Urothelium cell line (cell line): ENCODE measurements at places on chromosomes 2 and 18.

GRCh38 chr2:182448371-182448770 is 21.5 kb upstream of the PDE1A start:
- DNase-seq = no peak

DNA sequence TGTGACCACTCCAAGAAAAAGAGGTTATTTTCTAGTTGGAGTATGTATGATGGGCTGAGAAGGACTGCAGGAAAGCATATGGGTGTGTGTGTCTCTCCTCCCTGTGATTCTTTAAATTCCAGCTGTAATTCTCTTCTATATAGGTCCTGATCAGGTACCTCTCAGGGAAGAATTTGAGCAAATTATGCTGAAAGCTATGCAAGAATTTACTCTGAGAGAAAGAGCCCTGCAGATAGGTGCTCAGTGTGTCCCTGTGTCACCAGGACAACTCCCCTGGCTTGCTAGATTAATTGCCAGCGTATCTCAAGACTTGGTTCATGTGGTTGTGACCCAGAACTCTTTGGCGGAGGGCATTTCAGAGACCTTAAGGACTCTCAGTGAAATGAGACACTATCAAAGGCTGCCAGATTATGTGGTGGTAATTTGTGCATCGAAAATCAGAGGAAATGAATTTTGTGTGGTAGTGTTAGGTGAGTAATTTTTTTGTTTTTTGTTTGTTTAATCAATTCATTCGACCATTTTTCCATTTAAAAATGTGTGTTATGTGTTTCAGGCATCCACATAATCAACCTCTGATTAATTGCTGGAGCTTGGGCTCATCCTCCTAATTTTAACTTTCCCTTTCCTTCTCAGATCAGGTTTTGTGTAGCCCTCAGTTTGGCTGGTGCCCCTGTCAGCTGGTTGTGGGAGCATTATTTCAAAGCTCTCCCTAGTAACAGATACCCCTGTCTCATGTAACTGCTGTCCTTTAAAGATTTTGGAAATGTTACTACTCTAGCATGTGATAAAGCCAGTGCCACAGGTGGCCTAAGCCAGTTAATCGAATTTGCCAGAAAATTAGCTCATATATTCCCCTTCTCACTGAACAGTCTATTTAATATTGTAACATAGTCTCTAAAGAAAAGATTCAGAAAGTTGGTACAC is 150.9 kb downstream of the ESCO1 start:
- no peak for DNase-seq

- no peak for DNase-seq
Measured at GRCh38 chr2:72051971-72052505, 95.6 kb downstream of the CYP26B1 start.

- DNase-seq = peak; percentile 25
Measured at GRCh38 chr2:162297925-162298552, 20.4 kb downstream of the IFIH1 start.

GRCh38 chr2:240720686-240721595 is 29.3 kb downstream of the AQP12A start:
- DNase-seq = no peak

DNA sequence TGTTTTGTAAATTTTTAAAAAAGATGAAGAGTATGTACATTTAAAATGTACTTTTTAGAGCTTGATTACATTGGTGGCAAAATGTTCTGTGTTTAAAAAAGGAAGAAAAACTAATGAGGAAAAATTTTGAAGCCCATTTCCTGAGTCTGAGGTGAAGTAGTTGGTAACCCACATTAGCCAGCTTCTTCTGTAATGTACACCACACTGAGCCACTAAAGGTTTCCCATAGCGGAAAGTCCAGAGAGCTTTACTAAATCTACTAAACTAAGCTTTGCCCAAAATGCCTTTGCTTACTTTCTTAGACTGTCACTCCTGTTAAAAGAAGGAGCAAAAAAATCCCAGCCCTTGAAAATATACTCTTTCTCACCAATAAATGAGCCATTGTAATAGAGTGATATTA is 804.8 kb upstream of the ZEB2 start:
- no peak for DNase-seq

GRCh38 chr2:7685342-7686015 is 768.3 kb downstream of the RNF144A start:
- peak; percentile 10 for DNase-seq

DNA sequence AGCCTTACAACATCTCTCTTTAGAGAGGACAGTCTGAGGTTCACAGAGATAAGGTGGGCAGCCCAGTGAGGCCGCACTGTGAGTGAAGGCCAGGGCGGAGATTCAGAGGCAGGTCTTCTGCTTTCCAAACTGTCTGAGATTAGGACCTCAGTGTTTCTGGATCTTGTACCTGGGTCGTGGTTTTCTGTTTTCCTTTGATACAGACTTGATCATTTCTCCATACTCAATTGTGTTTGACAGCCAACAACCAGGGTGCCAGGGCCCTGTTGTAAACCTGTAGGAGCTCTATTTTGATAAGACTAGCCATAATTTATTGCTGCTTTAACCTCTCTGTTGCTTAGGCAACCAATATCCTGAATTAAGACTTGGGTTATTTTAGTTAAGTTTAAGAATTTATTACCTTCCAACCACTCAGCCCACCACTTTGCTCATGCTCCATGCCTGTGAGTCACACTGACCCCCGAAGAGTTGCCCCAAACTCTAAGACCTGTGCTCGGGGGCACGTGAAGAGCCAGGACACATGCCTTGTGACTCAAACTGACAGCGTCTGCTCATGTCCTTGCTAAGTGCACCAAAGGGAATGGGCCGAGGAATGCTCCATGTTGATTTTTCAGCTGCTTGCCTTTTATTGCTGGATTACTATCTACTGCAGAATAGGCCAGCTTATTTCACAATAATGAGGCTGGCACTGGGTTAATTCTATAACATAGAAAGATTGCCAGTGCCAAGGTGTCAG is 248.6 kb downstream of the BCL2 start:
- DNase-seq = no peak

DNA sequence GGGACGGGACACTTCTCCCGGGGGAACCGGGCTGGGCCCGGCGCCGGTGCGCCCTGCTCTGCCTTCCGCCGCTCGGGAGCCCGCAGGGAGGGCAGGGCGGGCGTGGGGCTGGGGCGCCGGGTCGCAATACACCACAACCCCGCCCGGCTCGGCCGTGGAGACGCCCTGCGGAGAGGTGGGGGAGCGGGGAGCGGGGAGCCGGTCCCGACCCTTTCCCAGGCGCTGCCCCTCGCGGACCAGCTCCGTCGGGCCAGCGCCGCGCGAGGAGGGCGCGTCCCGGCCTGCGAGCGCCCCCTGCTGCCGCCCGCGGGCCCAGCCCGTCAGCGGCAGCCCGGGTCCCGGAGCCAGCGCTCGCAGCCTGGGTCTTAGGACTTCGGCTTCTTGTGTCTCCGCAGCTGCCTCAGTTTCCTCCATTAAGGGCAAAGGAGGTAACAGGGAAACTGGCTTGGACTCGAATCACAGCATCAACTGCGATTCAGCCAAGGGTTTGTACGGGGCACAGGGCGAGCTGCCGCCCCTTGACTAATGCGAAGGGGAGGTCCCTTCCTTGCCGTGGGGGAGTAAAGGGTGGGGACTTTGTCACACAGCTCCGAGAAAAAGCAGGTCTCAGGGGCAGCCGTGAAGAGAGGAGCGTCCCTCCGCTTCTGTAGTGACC is 635 bp upstream of the ADRA2B start:
- peak; percentile 96 for DNase-seq

DNA sequence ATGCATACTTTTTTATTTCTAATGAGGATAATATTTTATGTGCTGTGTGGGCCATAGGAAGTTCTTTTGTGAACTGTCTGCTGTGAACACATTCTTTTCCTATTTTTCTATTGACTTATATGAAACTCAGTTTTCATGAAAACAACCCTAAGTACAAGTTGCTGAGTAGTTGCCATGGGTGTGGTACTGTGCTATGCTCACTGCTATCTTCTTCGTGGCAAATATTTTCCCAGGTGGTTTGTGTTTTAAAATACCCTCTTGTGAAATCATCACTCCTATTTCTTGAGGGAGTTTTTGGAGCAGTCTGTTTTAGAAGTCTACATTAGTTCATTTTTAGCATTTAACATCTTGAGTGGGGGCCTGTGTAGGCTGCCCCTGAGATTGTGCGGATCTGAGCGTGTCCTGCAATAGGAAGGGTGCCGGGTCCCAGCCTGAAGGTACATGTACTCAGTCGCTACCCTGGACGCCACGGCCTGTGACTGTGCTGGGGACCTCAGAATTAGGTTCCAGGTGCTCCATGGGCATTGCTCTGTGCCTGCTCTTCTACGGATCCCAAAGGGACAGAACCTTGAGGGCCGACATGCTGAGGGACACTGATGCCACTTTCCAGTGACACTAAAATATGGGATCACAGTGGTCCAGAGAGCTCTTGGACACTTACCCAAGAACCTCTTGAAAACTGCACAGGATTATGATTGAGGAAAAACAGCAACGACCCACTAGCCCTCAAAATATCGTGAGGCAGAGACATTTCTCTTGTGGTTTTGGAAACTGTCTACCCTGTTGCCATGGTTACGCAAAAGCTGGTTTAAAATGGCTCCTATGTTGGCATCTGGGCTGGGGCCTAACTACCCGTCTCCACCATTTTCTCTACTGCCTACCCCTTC is 480.4 kb downstream of the TGIF1 start:
- DNase-seq = no peak

GRCh38 chr18:26003356-26003755 is 87.1 kb downstream of the SS18 start:
- DNase-seq = no peak

GRCh38 chr2:25168256-25169072 is at the start of gene POMC:
POMC (minus strand) TSS chr2:25168580; CDS start chr2:25164772, 3,808 bp downstream.
- DNase-seq = no peak

GRCh38 chr2:137963535-137964065 is 673 bp upstream of the HNMT start:
- no peak for DNase-seq

DNA sequence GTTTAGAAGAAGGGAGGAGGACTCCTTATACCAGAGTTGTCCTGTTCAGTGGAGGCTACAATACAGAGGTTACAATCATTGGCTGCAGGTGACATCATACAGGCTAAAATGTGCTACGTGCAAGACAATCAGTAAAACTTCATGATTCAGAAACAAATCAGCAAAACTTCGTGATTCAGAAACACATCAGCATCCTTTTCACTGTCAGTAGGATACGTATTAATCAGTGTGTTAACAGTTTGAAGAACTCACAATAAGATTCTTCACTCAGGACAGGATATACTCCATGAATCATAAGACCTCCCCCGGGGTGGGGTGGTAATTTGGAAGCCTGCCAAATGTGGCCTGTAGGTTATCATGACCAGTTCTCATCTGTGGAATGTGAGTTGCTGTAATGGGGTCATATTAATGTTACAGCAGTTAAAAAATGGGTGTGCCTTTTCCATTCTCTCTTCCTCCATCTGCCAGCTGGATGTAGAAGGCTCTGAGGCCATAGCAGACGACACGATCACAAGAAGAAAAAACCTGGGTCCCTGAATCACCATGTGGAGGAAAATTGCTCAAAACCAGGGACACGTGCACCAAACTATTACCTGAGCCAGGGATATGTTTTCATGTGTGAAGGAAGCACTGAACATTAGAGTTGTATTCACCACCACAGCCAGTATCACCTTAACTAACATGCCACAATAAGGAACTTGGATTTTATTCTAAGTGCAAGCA is 134.8 kb upstream of the CREB1 start:
- peak; percentile 72 for DNase-seq

- no peak for DNase-seq
Measured at GRCh38 chr2:182824767-182825158, 41.7 kb downstream of the FRZB start.

- DNase-seq = no peak
Measured at GRCh38 chr2:23468474-23469141, 83.6 kb downstream of the KLHL29 start.

GRCh38 chr2:85253890-85254289 is 73.9 kb downstream of the TGOLN2 start:
- DNase-seq = no peak

- DNase-seq = no peak
Measured at GRCh38 chr2:198546122-198546521, 741.7 kb downstream of the PLCL1 start.

DNA sequence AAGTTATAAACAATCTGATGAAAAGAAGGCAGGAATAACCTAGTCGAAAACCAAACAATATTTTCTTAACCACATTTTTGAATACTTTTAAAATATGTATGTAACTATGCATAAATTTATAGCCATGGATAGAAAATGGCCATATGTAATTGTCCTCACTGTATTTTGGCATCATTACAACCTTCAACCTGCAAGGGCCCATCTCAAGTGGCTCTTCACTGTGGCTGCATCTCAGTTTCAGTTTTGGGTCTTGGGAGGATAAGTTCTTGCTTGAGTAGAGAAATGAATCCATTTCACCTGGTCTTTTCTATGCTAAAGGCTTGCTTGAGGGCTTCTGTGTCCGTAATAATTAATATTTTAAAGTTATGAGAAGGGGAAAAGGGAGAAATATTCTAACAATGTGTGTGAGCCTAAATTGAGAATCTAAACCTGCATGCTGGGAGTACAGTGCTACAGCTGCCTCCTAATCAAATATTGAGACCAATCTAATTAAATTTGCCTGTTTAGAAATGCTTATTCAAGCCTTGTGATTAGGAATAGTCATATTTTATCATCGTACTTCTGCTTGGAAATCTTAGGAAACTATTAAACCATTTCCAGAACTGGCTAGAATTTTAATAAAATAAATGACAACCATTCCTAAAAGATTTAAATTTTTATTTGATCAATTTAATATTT is 92.5 kb downstream of the EML4 start:
- DNase-seq = no peak

- no peak for DNase-seq
Measured at GRCh38 chr2:216491793-216492596, 6.6 kb upstream of the RPL37A start.

DNA sequence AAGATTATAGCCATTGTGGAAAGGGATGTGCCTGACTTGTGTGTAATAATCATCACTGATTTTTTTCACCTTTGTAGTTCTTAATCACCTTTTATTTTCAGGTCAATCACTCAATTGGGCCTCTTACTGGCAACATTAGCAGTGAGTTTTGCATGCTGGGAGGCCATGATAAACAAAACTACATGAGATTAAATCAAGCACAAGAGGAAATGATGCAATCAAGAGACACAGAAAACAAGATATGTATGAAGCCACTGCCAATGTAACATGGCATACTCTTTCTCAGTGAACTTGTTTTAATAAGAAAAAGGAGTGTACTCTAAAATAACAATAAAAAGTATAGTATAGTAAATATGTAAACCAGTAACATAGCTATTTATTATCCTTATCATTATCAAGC is 69.9 kb upstream of the FSIP2 start:
- DNase-seq = no peak

- no peak for DNase-seq
Measured at GRCh38 chr2:143140864-143141661, 11.8 kb downstream of the ARHGAP15 start.

- DNase-seq = no peak
Measured at GRCh38 chr2:43054367-43054766, 172.0 kb downstream of the ZFP36L2 start.

- no peak for DNase-seq
Measured at GRCh38 chr2:216562696-216563435, 64.2 kb downstream of the RPL37A start.

DNA sequence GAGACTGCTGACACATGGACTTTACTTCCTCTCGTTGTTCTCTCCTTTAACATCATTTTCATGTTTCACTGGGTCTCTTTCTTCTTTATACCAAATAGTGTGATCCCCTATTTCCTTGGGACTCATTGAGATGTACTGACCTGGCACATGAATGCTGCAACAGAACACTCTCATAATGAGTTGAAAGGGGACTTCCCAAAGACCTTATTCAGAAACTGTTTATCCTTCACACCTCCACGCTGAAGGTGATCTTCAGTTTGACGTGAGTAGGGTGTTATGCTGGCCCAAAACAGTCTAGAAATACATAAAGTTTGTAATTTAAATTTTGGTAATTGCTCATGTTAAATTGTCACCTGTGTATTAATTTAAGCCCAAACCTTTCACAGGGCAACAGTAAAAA is 1096.8 kb upstream of the GYPC start:
- no peak for DNase-seq

GRCh38 chr2:120661551-120661950 is 74.1 kb upstream of the GLI2 start:
- DNase-seq = no peak
